Cortex of kidney (tissue), 1 donor: ENCODE measurements at places on chromosomes 6 and 20.

DNA sequence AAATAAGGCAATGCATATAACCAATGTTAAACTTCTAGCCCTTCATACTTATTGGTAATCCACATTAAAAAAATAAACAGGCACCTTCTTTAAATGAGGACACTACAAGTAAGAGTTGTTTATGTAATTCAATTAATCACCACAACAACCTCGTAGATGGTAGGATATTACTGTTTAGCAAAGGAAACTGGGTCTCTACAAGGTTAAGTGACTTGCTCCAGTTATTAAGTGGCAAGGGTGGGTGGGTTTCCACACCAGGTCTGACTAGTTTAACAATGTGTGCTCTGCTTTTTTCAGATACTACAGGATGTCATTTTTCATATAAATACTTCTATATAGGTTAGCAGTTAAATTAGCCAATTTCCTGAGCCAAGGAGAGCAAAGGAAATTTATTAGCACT lies 129.1 kb downstream of the MAN1A1 start:
- DNase-seq = no peak

DNA sequence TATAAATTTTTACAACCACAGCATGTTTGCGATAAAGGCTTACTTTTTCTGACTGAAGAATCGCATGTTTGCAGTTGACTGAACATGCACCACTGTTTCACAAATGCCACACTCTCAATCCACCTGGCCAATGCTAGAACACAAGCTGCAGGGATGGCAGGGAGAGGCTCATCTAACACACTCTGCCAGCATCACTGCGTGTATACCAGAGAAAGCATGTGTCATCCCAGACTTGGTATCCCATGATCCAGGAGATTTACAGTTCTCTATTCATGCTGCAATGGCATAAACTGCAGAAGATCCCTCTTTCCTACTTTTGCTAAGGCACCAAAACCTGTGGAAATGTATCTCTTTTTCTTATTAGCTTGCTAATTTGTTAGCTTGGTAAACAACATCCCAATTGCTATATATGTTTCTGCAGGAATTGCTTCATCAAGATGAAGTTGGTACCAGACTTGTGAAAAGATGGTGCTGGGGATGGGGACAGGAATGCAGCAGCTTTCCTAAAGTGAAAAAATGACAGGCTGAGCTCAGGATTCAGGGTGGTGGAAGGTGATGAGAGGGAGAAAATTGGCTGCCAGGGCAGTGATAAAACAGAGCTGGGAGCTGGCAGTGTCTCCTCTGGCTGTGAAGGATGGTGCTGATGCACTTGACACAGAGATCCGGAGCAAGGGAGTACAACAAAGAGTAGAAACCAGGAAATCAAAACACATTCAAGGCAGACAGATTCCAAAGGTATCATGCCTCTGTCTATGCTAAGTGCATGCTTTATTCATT lies 186.9 kb downstream of the HIVEP2 start:
- DNase-seq = no peak

DNA sequence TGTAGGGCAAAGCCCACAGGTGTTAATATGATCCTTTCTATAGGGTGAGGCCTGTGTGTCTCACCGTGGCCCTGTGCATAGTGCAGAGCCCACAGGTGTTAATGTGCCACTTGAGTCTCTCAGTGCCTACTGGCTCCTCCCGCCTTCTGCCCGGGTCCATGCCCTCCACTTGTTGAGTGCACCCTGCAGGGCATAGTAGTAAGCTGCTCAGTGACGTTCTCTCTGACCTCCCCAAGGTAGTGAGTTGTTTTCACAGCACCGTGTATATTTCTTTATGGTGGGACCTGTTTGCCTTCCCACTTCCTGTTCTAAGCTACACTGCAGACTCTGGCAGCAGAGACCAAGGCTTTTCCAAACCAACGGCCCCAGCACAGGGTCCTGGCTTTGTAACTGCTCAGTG lies 64.5 kb upstream of the SLC22A1 start:
- DNase-seq = no peak

DNA sequence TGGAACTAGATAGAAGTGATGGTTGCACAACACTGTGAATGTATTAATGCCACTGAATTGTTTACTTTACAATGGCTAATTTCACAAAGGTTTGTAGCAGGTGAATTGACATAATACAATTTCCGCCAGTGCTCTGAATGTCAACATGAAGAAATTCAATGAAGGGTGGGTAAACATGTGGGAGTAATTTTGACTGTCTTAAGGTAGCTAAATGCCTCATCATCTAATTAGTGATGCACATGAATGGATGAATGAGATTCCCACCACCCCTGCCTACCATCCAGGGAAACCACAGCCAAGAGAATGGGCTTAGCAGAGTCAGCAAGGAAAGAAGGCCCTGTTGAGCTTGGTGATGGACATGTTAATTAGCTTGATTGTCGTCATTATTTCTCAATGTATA lies 275.3 kb downstream of the ALDH8A1 start:
- no peak for DNase-seq

GRCh38 chr20:7980332-7981046 lies 39.1 kb downstream of the TMX4 start:
- no peak for DNase-seq

DNA sequence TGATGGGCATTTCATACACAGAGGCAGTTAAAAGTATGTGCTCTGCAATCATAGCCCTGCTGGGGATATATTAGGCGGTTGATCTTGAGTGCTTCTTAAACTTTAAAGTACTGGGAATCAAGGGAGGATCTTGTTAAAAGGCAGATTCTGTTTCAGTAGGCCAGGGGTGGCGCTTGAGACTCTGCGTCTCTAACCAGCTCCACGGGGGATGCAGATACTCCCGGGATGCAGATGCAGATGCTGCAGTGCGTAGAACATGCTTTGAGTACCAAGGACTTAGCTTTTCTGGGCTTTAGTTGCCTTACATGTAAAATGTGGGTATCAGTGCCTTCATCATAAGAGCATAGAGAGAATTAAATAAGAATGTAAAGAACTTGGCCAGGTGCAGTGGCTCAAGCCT lies 44.4 kb upstream of the ENPP5 start:
- no peak for DNase-seq

DNA sequence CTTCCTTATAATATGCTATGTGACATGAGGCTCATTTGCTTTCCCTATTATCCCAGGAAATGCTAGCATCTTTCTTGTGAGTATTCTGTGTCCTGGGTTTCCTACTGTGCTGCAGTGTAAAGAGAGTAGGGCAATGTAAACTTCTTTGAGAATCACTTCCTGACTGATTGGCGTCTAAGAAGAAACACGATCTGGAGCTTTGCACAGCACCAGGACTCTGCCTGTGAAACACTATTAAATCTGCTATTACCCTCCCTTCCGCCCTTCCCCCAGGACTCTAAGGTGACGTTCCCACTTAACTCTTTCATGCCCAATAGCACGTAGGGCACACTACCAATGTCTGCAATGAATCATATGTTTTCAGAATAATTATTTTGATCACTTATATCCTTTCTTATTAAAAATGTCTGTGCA lies 607.3 kb upstream of the CITED2 start:
- DNase-seq = no peak

GRCh38 chr20:57391439-57392301 lies 474 bp downstream of the RBM38 start:
- DNase-seq = no peak

- no peak for DNase-seq
These were observed 264.8 kb downstream of the LRFN2 start for GRCh38 chr6:40322336-40322735.

DNA sequence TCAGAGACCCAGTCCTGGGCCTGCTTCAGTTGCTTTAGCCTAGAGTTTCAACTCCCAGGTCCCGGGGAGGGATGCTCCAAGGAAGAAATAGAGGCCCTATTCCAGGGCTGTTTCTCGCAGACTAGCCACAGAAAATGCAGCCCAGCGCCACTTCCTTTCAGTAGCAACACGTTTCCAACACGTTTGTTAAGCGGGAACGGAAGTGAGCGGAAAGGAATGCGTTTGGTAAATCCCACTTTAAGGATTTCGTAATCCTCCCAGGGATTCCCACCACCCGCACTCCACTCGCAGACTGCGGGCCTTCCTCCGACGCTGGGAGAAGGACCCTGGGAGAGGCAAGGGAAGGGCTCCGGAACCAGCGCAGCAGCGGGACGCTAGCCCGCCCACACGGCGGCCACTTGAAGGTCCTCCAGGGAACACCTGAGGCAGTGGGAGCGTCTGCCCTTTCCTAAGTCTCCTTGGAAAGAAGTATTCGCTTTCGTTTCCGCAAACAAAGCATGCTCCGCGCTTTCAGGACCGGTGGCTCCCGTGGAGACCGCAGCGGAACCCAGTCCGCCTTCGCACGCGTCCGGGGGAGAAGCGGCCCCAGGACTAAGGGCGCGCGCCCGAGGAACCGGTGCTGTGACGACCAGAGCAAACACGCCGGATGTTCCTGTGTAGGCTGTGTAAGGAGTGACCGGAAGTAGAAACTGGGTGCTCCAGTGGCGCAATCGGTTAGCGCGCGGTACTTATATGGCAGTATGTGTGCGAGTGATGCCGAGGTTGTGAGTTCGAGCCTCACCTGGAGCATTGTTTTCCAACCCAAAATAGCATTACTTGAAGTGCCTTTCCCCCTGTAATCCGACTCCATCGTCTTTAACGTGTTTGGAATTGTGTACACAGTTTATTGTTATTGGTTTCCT lies 227.6 kb upstream of the PRSS16 start:
- DNase-seq = no peak

GRCh38 chr6:149357726-149358538 lies 40.4 kb downstream of the TAB2 start:
- no peak for DNase-seq

GRCh38 chr6:168133687-168134559 lies 54.9 kb upstream of the FRMD1 start:
- DNase-seq = no peak

DNA sequence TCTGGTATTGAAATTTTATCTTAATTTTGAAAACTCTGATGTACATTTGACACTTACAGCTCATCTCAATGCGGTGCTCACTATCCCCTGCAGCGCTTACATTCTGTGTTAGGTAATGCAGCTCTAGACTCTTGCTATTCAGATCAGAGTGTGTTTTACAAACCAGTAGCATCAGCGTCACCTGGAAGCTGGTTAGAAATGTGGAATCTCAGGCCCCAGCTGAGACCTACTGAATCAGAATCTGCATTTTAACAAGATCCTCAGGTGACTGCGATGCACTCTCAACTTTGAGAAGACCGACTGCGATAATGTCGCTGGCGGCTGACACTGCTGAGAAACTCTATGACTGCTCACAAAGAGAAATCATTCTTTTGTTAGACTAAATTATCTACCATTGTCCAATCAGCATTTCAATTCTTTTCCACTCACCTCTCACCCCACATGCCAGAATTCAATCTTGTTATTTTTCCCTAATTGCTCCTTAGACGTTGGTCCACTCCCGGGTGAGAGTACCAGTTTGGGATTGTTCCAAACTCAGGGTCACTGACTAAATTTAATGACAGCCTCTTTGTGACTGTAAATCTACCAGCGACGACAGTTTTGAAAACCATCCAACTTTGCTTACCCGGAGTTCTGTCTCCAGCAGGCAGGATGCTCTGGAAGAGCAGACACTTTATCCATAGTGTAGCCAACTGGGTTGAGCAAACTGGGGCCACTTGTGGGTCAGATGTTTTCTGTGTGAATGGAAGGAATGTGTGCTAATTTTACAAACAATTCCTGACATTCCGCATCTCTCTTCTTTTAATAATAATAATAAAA lies 140.1 kb upstream of the BTBD3 start:
- no peak for DNase-seq

GRCh38 chr6:52417675-52418111 lies 2.4 kb upstream of the EFHC1 start:
- DNase-seq = no peak

GRCh38 chr6:36120539-36120938 lies 9.8 kb upstream of the MAPK13 start:
- no peak for DNase-seq
